ENCODE measurements at places on chromosomes 12 and 14.

DNA sequence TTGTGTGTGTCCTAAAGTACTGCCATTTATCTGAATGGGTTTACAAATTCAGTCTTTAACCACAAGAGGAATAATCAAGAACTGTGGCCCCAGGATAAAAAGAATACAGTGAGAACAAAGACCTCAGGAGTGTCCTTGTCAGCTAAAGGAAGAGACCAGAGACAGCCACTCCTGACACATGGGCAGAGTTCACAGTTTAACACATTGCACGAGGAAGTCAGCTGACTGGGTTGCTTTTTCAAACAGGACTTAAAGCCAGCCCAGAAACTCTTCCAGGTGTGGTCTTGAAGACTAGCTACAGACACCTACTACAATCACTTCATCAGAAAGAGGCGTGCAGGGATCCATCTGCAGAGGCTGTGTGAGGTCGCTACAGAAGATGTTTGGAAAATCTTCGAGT lies 42.8 kb downstream of the GNS start:
- DNase-seq = no peak

DNA sequence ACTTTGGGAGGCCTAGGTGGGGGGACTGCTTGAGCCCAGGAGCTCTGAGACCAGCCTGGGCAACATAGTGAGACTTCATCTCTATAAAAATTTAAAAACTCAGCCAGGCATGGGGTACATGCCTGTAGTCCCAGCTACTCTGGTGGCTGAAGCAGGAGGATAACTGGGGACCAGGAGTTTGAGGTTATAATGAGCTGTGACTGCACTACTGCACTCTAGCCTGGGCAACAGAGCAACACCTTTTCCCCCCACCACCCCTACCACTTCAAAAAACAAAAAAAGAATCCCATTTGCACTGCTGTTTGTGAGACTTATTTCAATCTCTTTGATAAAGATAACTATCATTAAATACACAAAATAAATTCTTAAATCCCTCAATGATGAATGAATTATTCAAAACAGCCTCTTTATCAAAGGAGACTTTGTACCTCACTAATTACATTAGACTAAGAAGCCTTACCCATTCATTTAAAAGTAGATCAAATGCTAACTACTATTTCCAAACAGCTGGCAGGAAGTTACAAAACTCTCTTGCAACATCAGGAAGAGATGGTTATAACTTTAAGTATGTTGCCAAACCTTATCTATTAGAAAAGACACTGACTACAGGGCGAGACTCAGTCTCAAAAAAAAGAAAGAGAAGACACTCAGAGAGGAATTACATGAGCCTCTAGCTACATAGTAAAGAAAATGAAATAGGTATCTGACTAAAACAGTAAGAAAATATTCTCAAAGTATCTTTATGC lies 14.7 kb downstream of the BLTP3B start:
- no peak for DNase-seq

DNA sequence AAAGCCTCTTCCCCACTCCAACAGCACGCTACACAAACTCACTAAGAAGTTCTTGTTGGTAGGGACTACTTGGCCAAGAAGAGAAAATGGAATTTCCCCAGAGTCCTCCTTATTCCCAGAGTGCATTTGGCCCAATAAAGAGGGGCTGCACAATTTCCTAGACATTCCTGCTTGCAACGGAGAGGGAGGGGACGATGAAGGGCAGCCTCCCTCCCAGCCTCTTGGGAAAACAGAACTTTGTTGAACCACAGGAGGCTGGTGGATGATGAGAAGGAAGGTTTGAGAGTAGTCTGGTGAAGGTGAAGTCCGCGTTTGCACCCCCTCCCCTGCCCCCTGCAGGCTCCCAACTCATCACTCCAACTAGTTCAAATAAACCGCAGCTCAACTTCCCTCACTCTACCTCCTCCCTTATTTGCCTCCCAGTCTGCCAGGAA lies 19.1 kb upstream of the TBX3 start:
- DNase-seq = no peak

GRCh38 chr12:102512523-102512922 lies 32.2 kb upstream of the IGF1 start:
- no peak for DNase-seq

- DNase-seq = no peak
Observed at GRCh38 chr12:3935078-3935477, 61.9 kb upstream of the PARP11 start.

Measured in HuH-7.5 (cell line).